B cell (primary cell): ENCODE measurements at places on chromosomes 3 and 15. TPM values are rescaled to one million over a fixed set of nuclear protein-coding genes. Genes with fewer than 3 reads are reported as not detected.

The PRKCI gene
- 9.9 and 11.1 TPM in 2 replicates for total RNA-seq

The GOLGA6L7 gene
- total RNA-seq: not detected in 2 replicates

The NOX5 gene
- 0.05 TPM in 1 of 2 replicates, not detected in the other for total RNA-seq

The ATP2B2 gene
- total RNA-seq: not detected in 2 replicates

The CTXN2 gene
- 0.10 TPM in 1 of 2 replicates, not detected in the other for total RNA-seq

The CD96 gene
- 56.2 and 60.2 TPM in 2 replicates for total RNA-seq

- DNase-seq: no peak
These were observed 36.5 kb upstream of the NPHP3 start for GRCh38 chr3:132758740-132759139.

GRCh38 chr15:96350934-96351724, 20.6 kb downstream of the NR2F2 start:
- no peak for DNase-seq

GRCh38 chr15:35751413-35752133, 205.6 kb upstream of the DPH6 start:
- peak; percentile 37 for DNase-seq

GRCh38 chr15:38029736-38030135, 95.3 kb downstream of the TMCO5A start:
- DNase-seq: no peak

DNA sequence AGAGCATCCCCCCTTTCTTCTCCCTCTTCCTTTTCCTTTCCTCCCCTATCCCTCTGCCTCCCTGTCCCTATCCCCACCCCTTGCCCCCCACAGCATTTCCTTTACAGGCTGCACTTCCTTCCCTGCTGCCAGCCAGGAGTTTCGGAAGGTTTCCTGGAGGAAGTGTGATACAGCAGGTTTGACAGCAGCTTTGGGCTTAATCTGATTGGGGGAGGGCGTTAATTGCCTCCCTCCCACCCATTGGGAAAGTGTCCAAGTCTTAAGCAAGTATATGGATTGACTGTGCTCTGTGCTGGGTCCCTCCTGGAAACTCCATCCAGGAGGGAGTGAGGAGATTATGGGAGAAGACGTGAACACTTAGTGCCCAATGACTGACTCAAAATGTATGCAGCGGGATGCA, 1.8 kb downstream of the SCAMP5 start:
- DNase-seq: no peak

DNA sequence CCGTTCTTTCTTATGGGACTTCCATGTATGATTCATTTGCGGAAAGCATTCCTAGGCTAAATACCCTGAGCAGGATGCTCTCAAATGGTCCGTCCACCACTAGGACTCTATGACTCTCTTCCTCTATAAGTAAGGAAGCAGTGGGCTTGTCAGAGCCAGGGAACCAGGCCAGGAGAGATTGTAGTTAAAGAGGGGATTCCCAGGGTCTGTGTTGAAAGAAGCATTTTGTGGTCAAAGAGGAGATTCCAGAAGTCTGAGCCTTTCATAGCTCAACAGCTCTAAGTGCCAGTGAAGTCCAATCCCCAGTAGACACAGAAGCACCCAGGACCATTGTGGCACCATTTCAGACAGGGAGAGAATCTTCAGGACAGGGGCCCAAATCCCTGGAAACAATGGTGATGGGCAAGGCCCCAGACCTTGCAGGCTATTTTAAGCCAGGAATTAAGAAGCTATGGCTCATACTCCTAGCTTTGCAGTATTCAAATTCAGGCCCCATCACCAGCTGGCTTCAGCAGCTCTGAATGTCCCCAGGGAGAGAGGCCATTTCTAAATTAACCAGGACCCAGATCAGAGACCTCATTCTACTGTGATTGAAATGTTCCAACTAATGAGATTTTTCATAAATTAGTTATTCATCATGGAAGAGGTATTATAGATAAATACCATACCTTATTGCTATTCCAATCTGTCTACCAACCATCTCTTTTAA, 81.7 kb downstream of the CD47 start:
- no peak for DNase-seq

DNA sequence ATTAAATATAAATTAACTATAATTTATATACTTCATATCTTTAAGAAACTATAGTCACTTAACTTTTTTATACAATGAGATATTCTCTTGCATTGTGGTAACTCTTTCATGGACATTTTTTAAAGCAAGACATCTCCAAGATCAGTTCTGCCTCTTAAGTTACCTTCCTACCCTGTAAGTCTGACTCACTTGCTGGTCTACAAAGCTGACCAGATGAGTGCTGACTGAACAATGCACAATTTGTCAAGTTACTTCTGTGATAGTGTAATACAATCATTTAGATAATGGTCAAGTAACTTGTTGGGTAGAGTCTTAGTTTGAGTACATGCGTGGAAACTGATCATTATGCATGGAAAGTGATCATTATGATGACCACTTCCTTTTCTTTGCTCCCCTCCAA, 145.9 kb downstream of the MEIS2 start:
- DNase-seq: no peak

- no peak for DNase-seq
These were observed 10.7 kb downstream of the KNSTRN start for GRCh38 chr15:40392986-40393948.

DNA sequence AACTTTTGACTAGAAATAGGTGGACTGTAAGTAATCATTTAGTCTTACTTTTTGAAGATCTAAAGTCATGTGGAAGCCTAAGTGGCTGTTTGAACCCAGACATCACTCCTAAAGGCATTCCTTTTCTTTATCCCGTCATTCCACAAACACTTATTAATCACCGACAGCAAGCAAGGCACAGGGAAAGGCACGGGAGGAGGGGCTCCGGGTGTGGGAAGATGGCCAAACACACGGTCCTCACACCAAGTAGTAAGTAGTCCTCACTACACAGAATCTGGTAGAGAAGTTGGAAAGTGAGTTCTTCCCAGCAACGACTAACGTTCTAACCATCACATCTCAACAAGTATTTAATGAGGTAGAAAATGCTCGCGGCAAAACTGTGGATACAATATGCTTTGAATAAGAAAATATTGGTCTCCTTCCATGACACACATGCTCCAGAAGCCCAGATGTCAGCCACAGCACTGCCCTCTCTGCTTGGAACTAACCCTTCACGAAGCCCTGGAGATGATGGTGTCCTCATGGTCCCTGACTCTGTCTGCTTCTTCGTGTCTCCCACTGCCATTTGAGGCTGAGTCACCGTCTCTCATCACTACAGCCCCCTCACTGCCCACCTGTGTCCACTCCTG, 202.2 kb downstream of the OPA1 start:
- no peak for DNase-seq

DNA sequence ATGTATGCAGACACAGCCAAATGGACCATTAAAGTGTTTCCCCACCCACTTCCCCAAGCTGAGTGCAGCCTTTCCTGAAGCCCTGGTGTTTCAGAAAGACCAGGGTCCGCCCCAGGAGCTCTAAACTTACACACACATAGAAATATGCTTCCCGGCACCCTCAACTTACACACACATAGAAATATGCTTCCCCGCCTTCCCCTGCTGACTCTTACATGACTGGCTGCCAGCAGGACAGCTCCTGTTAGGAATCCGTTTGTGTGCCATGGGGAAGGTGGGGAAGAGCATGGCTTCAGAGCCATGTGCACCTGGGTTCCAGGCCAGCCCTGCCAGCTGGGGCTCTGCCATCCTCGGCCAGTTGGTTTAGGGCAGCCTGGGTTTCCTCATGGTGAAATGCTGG, 3.6 kb downstream of the CLEC3B start:
- no peak for DNase-seq

DNA sequence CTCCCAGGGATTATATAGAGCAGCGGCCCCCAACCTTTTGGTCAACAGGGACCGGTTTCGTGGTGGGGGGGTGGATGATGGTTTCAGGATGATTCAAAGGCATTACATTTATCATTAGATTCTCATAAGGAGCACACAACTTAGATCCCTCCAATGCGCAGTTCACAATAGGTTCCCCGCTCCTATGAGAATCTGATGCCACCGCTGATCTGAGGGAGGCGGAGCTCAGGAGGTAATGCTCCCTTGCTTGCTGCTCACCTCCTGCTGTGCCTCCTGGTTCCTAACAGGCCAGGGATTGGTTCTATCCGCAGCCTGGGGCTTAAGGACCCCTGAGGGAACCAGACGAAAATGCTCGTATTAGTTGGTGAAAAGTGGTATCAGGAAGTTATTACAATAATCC, 1.3 kb upstream of the HACD2 start:
- peak; percentile 32 for DNase-seq

DNA sequence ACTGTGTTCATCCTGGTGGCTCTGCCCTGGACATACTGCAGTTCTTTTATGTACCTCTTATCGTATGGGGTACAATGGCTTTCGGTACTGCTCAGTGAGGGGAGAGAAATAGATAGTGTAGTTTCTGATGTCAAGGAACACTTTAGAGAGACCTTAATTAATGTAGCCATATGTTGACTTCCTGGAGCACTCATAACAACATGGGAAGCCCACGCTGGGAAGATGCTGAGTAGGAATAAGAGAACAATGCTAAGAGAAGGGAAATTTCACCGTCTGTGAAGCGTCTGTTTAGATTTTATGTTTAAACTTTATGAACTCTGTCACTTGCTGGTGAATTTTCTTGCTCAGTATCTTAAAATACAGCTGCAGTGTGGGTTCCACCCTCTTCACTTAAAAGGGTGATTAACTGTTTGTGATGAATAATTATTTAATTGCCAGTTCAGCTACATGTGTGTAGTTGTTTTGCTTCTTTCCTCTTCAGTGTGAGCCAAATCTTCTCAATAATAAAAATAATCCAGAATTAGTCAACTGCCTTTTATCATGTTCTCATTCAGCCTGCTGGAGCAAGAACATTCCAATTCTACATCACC, 373.1 kb upstream of the TPRG1 start:
- no peak for DNase-seq

GRCh38 chr3:196518966-196519717, 4.0 kb upstream of the SMCO1 start:
- DNase-seq: peak; percentile 53

DNA sequence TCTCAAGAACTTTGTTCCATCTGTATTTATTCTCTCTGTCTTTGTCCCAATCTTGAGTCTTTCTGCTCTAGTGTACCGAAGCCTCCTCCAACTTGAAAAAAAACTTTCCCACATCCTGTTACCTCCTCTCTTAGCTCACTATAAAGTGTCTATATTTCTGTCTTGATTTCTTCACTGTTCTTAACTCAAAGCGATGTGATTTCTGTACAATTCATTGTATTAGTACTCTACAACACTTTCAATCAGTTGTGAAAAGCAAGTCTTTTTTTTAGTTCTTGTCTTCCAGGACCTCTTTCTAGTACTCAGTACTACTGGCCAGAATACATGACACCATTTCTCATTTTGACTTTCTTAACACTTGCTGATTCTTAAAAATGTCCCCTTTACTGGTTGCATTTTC, 353.5 kb upstream of the SATB1 start:
- no peak for DNase-seq

GRCh38 chr15:52291204-52291603, 4.4 kb downstream of the MYO5C start:
- DNase-seq: no peak

GRCh38 chr3:107857854-107858253, 233.0 kb downstream of the CD47 start:
- DNase-seq: no peak

GRCh38 chr3:48119505-48120193, 68.6 kb downstream of the CDC25A start:
- DNase-seq: no peak

DNA sequence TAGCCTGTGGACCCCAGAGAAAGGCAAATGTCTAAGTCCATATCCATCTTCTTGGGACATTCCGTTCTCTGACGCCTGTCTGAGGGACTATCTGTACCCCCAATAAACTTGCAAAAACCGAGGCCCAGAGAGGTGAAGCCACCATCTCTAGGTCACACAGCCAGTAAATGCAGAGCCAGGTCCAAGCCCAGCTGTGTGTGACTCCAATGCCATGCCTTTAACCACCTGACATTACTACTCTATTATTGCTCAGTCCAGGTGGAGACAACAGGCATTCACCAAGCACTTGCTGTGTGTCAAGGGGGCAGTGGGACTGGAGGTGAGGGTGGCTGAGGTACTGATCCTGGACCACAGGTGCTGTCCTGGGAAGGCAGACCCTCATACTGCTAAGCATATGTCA, 25.4 kb downstream of the CYP8B1 start:
- DNase-seq: no peak

DNA sequence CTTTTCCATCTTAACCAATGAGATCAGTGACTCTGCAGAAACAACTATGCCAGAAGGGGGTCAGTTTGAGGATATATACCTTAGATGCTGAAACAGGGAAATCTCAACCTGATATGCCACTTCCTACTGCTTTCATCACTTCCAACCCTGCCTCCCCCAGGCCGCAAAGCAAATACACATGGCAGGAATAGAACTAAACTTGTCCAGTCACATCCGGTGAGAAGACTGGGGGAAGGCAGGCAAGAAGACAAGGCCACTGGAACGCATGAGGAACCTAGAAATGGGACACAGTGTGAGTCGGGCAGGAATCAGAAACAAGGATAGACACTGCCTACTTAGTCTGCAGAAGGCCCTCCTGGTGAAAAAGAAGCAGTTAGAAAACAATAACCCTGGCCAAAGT, 90.6 kb downstream of the MYO5A start:
- DNase-seq: no peak

DNA sequence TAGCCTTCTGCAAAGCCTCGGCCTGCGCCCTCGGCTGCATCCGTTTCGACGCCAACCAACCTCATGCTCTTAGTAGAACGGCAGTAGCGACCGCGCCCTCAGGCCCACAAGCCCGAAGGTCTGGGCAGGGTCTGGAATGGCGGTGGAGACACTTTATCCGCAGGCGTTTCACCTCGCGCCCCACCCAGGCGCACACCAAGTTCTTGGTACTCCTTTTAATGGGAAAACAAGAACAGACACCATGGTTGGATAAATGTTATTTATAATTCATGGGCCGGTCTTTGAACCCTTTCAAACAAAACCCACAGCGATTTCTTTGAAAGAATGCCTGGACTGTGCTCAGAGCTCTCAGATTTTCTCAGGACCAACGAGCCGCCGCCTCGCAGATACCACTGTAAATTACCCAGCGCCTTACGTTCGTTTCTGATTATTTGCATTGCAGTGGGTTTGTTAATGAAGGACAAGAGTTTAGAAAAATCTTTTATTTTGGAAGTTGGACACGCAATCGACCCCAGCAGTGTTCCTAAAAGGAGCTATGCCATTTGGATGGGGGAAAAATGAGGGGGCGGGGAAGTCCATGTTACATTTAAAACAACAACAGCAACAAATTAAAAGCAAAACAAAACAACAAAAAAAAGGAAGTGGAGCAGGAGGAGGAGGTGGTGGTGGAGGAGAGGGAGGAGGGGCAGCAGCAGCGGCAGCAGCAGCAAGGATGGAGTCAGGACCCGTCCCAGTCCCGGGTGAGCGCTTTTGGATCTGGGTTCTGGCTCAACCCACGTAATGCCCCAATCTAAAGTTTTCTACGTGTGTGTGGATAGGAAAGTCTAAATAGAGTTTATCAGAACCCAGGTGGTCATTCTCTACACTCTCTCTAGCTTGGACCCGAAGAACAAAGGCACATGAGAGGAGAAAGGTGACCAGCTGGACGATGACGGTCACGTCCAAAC, 993 bp upstream of the ISL2 start:
- DNase-seq: peak; percentile 74

DNA sequence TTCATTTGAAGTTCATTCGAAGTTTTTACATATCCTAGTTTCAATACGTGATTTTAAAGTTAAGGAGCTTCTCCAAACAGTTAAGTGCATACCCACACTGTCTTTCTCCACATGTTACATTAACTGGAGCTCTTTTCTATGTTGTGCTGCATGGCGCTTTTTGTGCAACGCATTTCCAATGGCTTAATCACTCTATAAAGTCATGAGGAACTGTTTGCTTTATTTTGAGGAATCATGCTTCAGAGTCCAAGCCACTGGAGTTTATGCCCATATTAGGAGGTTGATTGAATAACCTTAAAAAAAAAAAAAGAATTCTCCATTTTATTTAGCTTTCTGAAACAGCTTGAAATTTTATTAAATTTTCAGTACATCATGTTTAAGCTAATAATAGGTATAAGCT, 109.4 kb upstream of the MBNL1 start:
- DNase-seq: no peak
